ENCODE measurements at places on chromosomes 6 and 20.
A peak's percentile ranks its signal among the peaks of the same experiment; 100 is the strongest.

GRCh38 chr20:11553603-11554002, 364.1 kb upstream of the BTBD3 start:
- DNase-seq: peak; percentile 5

DNA sequence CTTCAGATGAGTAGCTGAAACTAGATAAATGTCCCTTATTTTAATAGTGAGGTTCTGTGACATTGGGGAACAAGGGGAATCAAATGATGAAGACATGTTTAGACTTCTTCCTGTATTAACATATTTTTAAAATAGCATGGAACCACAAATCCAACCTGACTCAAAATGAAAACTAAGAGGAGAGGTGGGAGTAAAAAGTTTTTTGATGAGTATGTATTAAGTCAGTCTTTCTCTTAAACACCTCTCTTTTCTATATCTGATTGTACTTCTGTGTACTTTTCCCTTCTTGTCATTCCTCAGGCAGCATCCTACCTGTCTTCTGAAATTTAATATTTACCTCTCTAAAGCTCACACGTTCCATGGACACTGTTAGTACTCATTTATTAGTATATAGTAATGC, 8.7 kb upstream of the SDHAF4 start:
- DNase-seq: no peak

DNA sequence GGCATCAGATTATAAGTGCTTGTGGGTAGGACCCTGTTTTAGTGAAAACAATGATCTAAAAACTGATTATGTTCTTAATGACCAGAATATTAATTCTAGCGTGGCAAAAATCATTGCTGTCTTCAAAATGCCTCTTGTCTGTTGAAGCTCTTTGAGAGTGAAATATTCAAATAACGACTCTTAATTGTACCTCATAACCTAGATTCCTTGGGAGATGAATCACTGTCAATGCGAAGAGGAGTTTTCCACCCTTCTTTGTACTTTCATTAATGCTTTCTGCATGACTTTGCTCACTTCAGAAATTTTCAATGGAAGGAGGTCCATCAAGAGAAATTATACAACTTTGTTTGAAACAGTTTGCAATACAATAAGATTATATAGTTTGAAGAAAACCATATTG, 71.5 kb downstream of the CRYBG1 start:
- no peak for DNase-seq

DNA sequence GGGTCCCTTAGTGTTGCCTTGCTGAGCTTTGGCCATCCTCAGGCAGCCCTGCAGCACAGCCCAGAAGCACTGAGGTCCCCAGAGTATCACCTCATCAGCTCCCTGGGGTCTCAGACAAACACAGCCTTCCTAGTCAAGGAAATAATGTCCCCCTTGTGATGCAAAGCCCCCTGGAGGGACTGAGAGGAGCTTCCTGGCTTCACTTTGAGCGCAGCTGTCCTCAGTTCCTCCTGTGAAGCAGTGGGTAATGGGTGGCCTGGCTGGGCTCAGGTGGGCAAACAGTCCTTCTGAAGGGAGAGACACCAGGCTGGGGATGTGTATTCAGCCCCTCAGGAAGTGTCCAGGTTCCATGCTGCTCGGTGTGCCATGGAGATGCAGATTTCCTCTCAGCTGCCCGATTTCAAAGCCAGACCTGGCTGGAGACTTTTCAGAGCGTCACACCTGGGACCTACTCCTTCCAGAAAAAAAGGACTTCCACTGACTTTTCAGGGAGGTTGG, 79.2 kb upstream of the FOXA2 start:
- DNase-seq: no peak

GRCh38 chr6:6312901-6313441, 7.5 kb downstream of the F13A1 start:
- no peak for DNase-seq

GRCh38 chr6:35264550-35265274, 5.2 kb downstream of the ZNF76 start:
- no peak for DNase-seq

GRCh38 chr6:116307633-116308032, 27.9 kb upstream of the TSPYL1 start:
- DNase-seq: no peak

DNA sequence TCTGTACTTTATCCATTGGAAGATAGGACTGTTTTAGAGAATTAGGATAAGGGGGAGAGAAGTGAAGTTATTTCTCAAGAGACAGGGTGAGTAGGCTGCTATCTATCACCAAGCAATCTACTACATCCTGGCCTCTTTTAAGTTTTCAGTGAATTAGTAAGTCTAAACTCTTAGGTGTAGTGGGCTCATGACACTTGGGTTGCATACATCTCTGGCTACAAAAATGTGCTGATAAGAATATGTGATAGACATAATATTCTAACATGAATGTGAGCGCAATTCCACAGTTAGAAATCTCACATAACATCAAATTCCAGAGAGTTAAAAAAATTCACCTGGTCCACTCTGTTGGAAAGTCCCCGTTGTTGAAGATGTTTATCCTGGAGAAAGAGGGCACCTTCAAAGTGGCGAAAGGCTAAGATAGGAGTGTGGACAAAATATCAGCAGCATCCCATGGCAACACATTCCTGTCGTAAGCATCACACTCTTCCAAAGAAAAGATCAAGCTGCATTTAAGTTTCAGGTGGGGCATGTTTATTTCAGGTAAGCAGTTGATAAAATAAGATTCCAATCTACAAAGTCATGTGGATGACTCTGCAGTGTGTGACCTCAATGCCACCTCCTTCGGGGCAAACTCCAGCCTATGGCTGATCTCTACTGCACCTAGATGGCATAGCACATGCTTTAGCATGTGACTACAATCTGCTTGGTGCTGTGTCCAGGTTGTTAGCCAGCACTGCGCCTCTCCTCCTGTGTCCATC, 111.7 kb upstream of the NEDD9 start:
- DNase-seq: no peak

GRCh38 chr20:46933150-46933549, 38.5 kb downstream of the EYA2 start:
- DNase-seq: no peak

DNA sequence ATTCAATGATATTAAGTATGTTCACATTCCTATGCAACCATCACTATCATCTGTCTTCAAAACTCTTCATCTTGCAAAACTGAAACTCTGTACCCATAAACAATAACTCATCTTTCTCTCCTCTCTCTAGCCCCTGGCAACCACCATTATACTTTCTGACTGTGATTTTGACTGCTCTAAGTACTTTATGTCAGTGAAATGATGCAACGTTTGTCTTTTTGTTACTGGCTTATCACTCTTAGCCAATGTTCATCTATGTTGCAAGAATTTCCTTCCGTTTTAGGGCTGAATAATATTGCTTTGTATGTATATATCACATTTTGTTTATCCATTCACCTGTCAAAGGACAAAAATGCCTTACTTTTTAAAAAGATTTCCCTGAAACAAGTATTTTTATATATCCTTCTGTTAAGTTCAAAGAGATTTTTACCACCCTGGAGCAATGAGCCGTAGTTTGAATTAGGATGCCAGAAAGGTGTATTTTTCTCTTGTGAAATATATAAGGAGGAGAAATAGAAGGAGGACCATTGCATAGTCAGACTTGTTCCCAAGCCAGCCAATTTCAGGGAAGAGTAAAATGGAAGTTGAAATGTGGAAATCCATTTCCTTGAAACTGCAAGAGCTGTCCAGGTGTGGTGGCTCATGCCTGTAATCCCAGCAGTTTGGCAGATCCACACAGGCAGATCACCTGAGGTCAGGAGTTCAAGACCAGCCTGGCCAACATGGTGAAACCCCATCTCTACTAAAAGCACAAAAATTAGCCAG, 4.0 kb upstream of the CGAS start:
- DNase-seq: peak; percentile 95

DNA sequence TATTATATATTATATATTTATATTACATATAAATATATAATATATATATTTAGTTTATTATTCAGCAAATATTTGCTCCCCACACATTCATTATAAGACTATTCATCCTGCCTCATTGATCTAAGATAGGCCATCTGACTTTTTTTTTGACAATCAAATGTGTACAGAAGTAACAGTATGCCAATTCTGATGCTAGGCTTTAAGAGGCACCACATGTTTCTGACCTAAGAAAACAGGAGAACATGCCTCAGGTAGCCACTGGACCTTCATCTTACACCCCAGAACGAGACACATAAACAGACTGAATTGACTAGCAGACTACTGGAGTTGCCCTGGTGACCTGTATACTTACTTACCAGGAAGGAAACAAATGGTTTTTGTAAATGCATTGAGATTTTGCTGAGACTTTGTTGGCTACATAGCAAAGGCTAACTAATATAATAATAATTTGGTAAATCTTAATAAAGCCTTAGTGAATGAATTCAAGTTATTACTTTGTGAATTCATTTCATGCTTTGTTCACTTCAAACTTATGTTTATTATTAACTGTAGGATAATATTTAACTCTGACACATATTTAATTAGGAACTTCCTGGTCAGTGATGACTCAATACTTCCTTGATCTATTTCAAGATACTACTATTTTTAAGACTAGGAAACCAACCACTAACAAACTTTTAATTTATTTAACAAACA, 13.4 kb upstream of the MYO6 start:
- no peak for DNase-seq

DNA sequence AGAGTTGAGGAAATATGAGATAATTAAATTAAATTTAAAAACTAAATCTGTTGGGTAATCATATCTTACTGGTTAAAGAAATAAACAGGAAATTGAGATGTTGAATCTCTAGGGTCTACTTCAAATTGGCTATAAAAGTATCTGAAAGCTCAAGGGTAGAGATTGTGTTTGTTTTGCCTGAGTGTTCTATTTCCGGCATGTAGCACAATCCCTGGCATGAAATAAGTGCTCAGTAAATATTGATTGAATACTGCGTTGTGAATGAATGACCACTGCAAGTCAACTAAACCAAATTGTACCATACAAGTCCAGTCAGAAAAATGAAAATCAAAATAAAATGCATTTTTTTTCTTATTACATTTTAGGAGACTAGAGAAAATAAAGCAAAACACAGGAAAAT, 709.8 kb downstream of the EPM2A start:
- DNase-seq: no peak

GRCh38 chr6:88459189-88459588, 293.0 kb upstream of the CNR1 start:
- DNase-seq: no peak

DNA sequence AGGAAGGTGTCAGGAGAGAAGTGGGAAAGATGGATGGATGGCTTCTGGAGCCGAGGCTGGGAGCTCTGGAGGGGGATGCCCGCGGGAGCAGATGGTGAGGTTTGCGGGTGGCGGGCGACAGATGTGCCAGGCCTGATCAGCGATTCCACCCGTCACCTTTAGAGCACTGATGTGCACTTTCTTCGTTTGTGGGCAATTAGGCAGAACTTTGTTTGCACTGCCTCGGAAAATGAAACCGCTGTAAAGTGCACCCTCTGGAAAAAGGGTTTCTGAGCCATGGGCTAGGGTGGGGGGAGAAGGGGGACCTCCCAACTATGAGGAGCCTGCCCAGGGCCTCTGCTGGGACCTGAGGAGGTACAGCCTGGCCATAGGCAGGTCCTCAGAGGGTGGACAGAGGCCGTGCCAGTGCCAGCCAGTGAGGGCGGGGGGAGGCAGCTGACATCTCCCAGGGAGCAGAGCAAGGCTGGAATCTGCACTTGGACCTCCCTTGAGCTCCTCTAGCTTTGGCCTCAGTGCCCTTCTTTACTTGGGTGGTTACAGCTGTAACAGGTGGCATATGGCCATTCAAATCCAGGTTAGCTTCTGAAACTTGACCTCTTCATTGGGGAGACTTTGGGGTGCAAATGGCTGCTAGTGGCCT, 58.7 kb downstream of the CD40 start:
- DNase-seq: no peak

- no peak for DNase-seq
Observed at GRCh38 chr6:107753778-107754177, 70.3 kb downstream of the SCML4 start.

DNA sequence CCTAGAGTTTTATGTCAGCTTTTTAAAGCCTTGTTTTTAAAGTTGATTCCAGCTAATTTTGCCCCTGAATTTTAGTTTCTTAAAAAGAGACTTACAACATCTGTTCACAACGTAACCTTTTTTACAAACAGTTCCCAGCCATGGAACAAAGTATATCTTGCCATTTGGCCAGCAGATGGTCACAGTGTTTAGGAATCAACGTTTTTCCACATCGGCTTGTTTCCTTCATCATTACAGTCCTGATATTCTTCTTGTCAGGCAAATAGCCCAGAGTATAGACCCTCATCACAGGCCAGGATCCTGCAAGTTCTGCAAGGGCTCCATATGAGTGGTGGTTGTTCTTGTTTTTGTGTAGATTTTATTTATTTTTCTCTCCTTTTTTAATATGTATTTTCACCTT, 341.7 kb upstream of the HTR1E start:
- DNase-seq: no peak

DNA sequence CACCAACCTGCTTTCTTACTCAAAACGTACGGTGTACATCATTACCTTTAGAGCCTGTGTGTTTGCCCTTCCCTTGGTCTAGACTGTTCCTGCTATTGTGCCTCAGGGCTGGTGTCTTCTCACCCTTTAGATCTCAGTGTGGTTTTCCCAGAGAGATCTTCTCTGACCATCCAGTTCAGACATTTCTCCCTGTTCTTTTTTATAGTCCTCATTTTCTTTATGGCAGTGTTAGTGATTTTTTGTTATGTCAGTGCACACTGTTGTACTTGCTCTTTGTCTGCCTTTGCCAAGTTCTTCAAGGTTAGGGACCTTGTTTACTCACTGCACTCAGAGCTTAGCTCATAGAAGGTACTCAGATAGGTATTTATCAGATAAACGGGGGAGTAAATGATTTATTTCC, 82.8 kb downstream of the ATRN start:
- no peak for DNase-seq

DNA sequence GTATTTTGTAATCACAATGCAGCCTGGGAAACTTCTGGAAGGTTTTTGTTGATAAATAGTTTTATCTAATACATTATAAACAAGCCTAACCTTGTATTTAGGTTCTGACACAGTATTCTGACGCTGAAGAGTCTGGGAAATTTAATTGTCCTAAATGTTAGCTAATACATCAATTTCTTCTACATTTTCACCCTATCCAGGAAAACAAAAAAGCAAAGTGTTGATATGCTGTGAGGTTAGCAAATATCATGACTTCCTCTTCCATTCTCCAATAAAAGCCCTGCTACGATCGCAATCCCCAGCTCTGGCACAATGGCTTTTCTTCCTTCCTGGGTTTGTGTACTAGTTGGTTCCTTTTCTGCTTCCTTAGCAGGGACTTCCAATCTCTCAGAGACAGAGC, at the start of gene C6orf58:
Gene C6orf58 (plus strand): TSS at position 301 of the 400 bp plus-strand sequence. CDS start 12 bp downstream, at position 313.
- DNase-seq: peak; percentile 36

DNA sequence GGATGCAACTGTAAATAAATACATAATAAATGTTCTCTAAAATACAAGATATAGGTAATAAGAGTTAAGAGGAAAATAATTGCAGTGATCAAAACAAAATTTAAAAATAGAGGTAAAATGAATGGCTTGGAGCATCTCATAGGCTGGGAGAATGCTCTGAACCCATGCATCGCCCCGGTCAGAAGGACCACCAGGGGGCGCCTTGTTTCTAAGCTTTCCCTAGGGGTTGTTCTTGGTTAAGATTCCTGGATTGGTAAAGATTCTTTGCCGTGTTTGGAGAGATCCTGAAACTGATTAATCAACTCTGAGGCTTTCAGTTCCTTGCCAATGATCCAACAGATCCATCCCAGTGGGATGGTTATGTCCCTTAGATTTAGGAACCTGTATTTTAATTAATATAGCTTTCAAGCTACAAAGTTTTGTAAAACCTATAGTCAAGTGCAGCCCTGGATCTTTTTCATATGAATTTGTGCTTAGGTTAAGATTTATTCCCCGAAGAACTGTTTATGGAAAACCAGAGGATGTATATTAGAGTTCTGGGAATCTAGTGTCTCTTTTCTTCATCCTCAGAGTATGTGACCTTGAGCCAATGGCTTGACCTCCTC, 45.3 kb upstream of the PRELID3B start:
- peak; percentile 25 for DNase-seq
